ENCODE measurements at places on chromosomes 6 and 20. TPM values are rescaled to one million over a fixed set of nuclear protein-coding genes. Genes with fewer than 3 reads are reported as not detected.
A peak's percentile ranks its signal among the peaks of the same experiment; 100 is the strongest.

Gene PCK1
- not detected for total RNA-seq

Gene C6orf52
- total RNA-seq, result not detected

Gene LAMA4
- total RNA-seq, result not detected

Gene SAMD5
- not detected for total RNA-seq

DNA sequence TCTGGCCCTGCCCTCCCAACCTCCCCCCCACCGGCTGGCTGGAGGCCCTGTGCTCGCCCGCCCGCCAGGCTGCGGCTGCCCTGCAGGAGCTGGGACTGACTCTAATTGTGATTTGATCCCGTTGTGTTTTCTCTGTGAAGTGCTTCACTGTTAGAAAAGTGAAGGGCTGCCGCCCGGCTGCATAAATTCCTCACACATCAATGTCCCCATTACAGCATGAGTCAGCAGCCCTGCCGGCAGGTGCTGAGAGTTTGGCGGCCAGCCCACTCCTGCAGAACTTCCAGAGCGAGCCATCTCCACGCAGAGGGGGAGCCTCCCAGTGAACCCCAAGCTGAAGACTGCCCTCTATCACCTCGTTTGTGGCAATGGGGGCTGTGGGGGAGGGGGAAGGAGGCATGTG lies 137.9 kb downstream of the DLL1 start:
- H3K27me3 ChIP-seq, result peaks cover 13% of the 10 kb centered on the region
- H3K4me1 ChIP-seq, result peaks cover 9% of the 10 kb centered on the region
- H3K27ac ChIP-seq, result no peak overlapping the region
- no peak overlapping the region for H3K4me3 ChIP-seq
- no peak for ATAC-seq

GRCh38 chr20:62887152-62887859 lies 25.7 kb upstream of the TCFL5 start:
- H3K27me3 ChIP-seq, result no peaks in the 10 kb centered on the region
- peak overlapping the region; percentile 28 for H3K27ac ChIP-seq
- peaks cover 6% of the 10 kb centered on the region for H3K4me1 ChIP-seq
- no peak overlapping the region for H3K4me3 ChIP-seq
- ATAC-seq, result peak; percentile 54
- H3K36me3 ChIP-seq, result peaks cover 59% of the 10 kb centered on the region

DNA sequence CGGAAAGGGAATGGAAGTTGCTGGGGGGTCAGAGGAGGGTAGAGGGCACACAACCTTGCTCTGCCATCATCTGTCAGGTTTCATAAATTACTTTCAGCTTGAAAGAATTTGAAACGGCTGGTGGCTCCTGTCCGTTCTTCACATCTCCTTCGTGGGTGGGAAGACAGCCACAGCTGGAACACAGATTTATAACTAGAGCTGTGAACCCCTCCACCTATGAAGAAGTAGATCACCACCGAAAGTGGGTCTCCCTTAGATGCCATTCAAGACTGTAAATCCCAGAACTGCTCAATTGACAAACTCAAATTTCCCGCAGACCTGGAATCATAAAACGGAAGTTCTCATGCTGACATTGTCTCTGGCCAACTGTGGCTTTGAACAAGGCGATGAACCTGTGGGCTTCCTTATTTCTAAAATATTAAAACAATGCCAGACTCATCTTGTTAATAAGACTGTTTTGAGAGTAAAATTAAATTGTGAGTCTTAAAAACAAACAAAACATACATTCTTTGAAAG lies 65.3 kb downstream of the BTBD3 start:
- no peak overlapping the region for H3K4me3 ChIP-seq
- no peaks in the 10 kb centered on the region for H3K27me3 ChIP-seq
- no peaks in the 10 kb centered on the region for H3K36me3 ChIP-seq

DNA sequence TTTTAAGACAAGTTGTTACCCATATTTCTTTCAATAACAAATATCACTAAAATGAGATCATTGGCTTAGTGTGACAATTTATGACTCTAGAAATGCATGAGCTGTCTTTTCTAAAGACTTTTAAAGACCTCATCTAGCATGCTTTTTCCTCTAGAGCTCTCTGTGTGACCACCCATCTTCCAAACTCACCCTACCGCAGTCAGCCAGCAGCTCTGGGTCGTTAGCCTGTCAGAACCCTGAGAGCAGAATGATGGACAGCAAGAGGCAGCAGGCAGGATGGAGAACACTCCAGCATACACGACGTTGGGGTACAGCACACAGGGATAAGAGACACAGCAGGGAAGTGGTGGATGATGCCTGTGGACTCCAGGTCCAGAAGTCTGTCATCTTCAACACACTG lies 45.1 kb upstream of the TBX18 start:
- no peaks in the 10 kb centered on the region for H3K36me3 ChIP-seq
- no peaks in the 10 kb centered on the region for H3K27me3 ChIP-seq
- ATAC-seq, result no peak
- no peak overlapping the region for H3K4me3 ChIP-seq
- H3K4me1 ChIP-seq, result no peaks in the 10 kb centered on the region
- H3K27ac ChIP-seq, result no peak overlapping the region

GRCh38 chr20:17992847-17993513 lies 24.2 kb downstream of the MGME1 start:
- H3K36me3 ChIP-seq, result peaks cover 38% of the 10 kb centered on the region
- H3K27me3 ChIP-seq, result no peaks in the 10 kb centered on the region
- H3K27ac ChIP-seq, result peak overlapping the region; percentile 86
- peak overlapping the region; percentile 73 for H3K4me3 ChIP-seq
- H3K4me1 ChIP-seq, result peaks cover 22% of the 10 kb centered on the region

DNA sequence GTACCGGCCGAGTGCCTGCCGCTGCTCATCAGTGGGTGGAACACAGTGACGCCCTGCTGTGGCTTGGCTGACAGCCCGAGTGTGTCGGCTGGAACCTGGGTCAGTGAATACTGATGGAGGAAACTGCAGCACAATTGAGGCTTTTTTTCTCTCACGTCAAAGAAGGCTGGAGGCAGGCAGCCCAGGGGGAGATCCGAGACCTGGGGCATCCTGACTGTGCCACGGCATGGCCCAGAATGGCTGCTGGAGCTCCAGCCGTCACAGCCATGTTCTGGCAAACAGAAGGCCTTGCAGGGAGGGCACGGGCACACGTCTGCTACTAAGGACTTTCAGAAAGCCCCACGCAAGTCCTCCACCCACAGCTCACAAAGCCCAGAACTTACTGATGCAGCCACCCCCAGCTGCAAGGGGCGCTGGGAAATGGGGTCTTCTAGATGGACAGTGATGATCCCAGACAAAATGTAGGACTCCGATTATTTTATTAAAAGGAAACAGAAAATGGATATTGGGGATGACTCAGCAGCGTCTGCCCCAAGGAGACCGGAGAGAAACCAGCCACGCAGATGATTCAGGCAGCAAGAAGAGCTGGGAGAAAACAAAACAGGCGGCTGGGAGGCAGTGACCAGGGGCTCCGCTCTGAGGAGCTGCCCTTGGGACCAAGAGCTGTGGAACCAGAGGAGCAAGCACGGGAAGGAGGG lies 140.0 kb downstream of the TAF4 start:
- ATAC-seq, result no peak
- H3K27ac ChIP-seq, result no peak overlapping the region
- no peak overlapping the region for H3K4me3 ChIP-seq
- H3K36me3 ChIP-seq, result no peaks in the 10 kb centered on the region
- no peaks in the 10 kb centered on the region for H3K4me1 ChIP-seq
- no peaks in the 10 kb centered on the region for H3K27me3 ChIP-seq

DNA sequence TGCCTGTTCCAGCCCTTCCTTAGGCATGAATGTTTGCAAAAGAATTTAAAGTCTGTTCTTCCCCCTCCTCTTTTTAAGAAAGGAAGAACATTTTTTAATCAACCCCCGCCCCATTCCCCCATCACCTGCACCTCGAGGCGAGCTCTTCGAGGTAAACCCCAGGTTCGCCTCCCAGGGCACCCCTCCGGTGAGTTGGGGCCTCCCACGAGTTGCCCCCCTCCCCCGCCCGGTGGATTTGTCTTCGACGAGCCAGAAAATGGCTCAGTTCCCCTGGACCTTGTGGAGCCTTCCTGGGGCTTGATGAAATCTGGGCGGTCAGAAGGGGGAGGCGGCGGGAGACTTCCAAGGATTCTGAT lies 256 bp upstream of the OVOL2 start:
- peaks cover 41% of the 10 kb centered on the region for H3K27me3 ChIP-seq
- ATAC-seq, result no peak
- peak overlapping the region; percentile 41 for H3K4me3 ChIP-seq
- H3K27ac ChIP-seq, result no peak overlapping the region
- peaks cover 4% of the 10 kb centered on the region for H3K36me3 ChIP-seq

DNA sequence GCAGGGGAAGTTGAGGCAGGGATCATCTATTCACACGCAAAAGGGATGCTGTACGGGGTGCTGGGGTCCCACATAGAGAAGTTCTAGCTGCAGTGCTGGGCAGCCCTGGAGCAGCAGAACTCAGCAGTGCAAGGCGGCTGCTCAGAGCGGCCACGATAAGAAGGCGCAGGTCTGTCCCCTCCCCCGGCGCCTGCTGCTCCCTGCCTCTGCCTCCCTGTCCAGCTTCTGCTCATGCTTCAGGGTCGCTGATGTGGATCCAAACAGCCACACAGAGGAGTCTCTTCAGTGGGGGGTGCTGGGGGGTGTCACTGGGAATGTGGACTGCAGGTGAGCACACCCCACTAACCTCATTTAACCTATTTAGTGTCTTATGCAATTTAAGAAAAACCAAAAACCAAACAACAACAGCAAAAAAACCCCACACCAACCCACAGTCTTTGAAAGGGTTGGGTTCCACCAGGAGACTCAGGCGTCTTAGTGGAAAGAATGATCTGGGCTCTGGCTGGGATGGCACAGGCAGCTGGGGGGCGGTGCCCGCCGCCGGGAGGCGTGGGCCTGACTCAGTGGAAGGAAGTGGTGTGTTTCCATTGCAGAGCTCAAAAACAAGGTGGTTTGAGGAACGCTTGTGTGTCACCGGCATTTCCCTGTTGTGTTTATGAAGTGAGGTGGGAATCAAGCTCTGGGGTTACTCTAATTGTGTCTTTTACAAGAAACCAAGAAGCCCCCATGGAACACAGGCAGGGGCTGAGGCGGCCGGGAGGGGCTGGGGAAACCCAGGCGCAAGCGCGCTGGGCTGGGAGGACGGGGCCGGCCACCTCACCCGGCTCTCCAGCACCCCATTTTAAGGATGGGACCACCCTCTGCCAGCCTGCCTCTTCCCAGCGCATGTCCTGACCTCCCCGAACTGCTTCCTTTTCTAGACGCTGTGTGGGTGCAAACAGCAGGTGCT lies 55.1 kb downstream of the IRF4 start:
- H3K4me3 ChIP-seq, result peak overlapping the region; percentile 81
- H3K27me3 ChIP-seq, result no peaks in the 10 kb centered on the region
- peak overlapping the region; percentile 87 for H3K27ac ChIP-seq
- ATAC-seq, result peak; percentile 81

DNA sequence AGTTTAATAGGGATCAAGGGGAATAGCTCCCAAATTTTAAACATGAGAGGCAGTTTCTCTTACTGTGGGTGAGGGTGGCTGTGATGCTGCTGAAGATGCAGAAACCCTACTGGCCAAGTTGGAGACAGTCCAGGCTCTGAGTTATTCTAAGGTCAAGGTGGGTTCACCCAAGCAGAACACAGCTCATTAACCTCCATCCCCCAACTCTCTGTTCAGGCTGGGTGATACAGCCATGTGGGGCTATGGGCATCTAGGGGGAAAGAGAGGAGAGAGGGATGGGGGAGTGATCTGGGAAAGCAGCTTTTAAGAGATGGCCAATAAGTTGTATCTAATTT lies 18.9 kb upstream of the TRAM2 start:
- H3K4me3 ChIP-seq, result no peak overlapping the region
- H3K4me1 ChIP-seq, result no peaks in the 10 kb centered on the region
- no peaks in the 10 kb centered on the region for H3K36me3 ChIP-seq
- H3K27ac ChIP-seq, result no peak overlapping the region
- ATAC-seq, result no peak
- H3K27me3 ChIP-seq, result peaks cover 2% of the 10 kb centered on the region
